ENCODE measurements at places on chromosomes 1 and 21. TPM values are rescaled to one million over a fixed set of nuclear protein-coding genes. Genes with fewer than 3 reads are reported as not detected.
A peak's percentile ranks its signal among the peaks of the same experiment; 100 is the strongest.

DNA sequence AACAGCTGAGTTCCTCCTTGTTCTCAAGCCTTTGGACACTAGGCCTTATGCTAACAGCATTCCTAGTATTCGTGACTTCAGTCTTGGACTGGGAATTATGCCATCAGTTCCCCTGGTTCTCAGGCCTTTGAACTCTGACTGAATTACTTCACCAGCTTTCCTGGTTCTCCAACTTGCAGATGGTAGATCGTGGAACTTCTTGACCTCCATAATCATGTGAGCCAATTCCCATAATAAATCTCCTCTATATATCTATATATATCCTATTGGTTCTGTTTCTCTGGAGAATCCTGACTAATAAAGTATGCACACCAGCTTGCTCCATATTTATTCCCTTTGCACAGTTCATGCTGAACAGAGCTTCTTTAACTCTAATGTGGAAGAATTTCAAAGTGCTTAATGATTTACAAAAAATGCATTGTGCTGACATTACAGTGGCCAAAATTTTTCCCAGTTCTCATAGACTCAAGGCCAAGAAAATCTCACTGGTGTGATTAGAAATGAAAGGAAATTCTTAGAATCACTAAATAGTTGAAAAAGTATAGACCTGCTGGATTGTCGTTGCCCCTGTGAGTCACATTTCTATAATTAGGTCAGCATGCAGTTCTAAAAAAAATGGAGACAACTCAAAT, 462.9 kb upstream of the ADAMTS5 start:
- H3K4me3 ChIP-seq, result peak overlapping the region; percentile 56
- H3K27ac ChIP-seq, result peak overlapping the region; percentile 80
- peaks cover 43% of the 10 kb centered on the region for H3K4me1 ChIP-seq
- DNase-seq, result peak; percentile 61
- peaks cover 6% of the 10 kb centered on the region for H3K36me3 ChIP-seq

DNA sequence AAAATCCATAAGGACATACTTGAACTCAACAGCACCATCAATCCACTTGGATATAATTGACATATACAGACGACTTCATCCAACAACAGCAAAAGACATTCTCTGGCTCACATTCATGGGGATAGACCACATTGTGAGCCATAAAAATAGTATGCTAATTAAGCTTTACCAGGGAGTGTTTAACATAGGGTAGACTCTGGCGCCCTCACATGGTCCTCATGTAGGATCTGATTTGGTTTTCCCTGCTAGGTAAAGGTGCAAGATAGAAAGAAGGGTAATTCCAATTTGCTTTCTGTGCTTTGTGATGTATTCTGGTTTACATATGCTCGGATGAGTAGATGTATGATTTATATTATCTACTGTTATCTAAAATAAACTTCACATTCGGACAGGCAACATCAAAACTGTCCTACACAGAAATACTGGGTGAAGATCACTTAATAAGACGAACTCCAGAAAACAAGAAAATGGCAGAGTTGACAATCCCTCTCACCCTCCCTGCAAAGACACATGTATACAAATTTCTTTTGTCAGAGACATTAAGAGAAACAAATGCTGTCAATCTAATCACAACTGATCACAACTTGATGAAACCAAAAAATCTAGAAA, 27.7 kb downstream of the CR1L start:
- no peak overlapping the region for H3K27ac ChIP-seq
- H3K4me3 ChIP-seq, result no peak overlapping the region
- DNase-seq, result peak; percentile 56
- peaks cover 18% of the 10 kb centered on the region for H3K4me1 ChIP-seq
- H3K27me3 ChIP-seq, result peaks cover 21% of the 10 kb centered on the region

GRCh38 chr1:206464456-206464964, 5.8 kb upstream of the IKBKE start:
- peak; percentile 91 for DNase-seq
- H3K27ac ChIP-seq, result peak overlapping the region; percentile 90
- H3K36me3 ChIP-seq, result peaks cover 13% of the 10 kb centered on the region
- peaks cover 61% of the 10 kb centered on the region for H3K4me1 ChIP-seq

GRCh38 chr1:157575744-157576143, 22.1 kb downstream of the FCRL4 start:
- H3K36me3 ChIP-seq, result no peaks in the 10 kb centered on the region
- H3K4me3 ChIP-seq, result no peak overlapping the region
- H3K27ac ChIP-seq, result no peak overlapping the region

GRCh38 chr1:85311818-85312217, 35.4 kb upstream of the BCL10 start:
- peaks cover 32% of the 10 kb centered on the region for H3K27me3 ChIP-seq
- peaks cover 41% of the 10 kb centered on the region for H3K36me3 ChIP-seq
- DNase-seq, result no peak
- peaks cover 84% of the 10 kb centered on the region for H3K4me1 ChIP-seq
- H3K27ac ChIP-seq, result peak overlapping the region; percentile 73

- H3K4me1 ChIP-seq, result peaks cover 27% of the 10 kb centered on the region
- H3K27ac ChIP-seq, result no peak overlapping the region
- H3K36me3 ChIP-seq, result no peaks in the 10 kb centered on the region
- no peak overlapping the region for H3K4me3 ChIP-seq
- peaks cover 2% of the 10 kb centered on the region for H3K27me3 ChIP-seq
- no peak for DNase-seq
Observed at GRCh38 chr21:35909456-35910223, 150.7 kb downstream of the SETD4 start.

GRCh38 chr1:225824533-225824941, 14.6 kb downstream of the EPHX1 start:
- H3K4me1 ChIP-seq, result no peaks in the 10 kb centered on the region
- H3K27me3 ChIP-seq, result peaks cover 2% of the 10 kb centered on the region
- no peaks in the 10 kb centered on the region for H3K36me3 ChIP-seq

- H3K36me3 ChIP-seq, result peaks cover 27% of the 10 kb centered on the region
- peak overlapping the region; percentile 73 for H3K27ac ChIP-seq
- H3K27me3 ChIP-seq, result peaks cover 9% of the 10 kb centered on the region
- H3K4me3 ChIP-seq, result no peak overlapping the region
Observed at GRCh38 chr1:19000065-19000464, 43.6 kb upstream of the IFFO2 start.

GRCh38 chr1:58886611-58887010, 102.8 kb upstream of the JUN start:
- H3K36me3 ChIP-seq, result peaks cover 7% of the 10 kb centered on the region
- DNase-seq, result no peak
- no peaks in the 10 kb centered on the region for H3K27me3 ChIP-seq
- H3K4me1 ChIP-seq, result peaks cover 61% of the 10 kb centered on the region
- H3K27ac ChIP-seq, result no peak overlapping the region

GRCh38 chr1:19878637-19878985, 3.6 kb upstream of the OTUD3 start:
- H3K27me3 ChIP-seq, result peaks cover 2% of the 10 kb centered on the region
- H3K4me3 ChIP-seq, result no peak overlapping the region
- DNase-seq, result no peak
- peaks cover 31% of the 10 kb centered on the region for H3K4me1 ChIP-seq

- peaks cover 30% of the 10 kb centered on the region for H3K4me1 ChIP-seq
- no peak for DNase-seq
- H3K36me3 ChIP-seq, result no peaks in the 10 kb centered on the region
Observed at GRCh38 chr1:221761354-221762002, 19.6 kb upstream of the DUSP10 start.

GRCh38 chr1:168565825-168566224, 10.6 kb upstream of the XCL1 start:
- no peaks in the 10 kb centered on the region for H3K4me1 ChIP-seq
- no peak overlapping the region for H3K4me3 ChIP-seq
- no peak for DNase-seq
- peaks cover 3% of the 10 kb centered on the region for H3K27me3 ChIP-seq
- no peak overlapping the region for H3K27ac ChIP-seq

DNA sequence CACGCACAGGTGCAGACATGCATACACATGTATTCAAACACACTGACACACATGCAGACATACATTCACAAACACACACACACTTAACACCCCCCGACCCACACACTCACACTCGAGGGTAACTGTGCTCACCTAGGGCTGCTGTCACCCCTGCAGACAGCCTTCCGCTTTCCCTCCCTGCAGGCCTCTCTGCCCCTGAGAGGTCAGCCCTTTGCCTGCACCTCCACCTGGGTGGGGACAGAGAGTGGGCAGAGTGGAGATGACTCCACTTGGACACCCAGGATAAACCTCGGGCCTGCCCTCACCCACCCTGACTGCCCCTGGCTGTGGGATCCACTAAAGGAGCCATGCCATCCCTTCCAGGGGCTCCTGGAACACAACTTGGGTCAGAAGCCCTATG, 264.3 kb downstream of the PTPRU start:
- no peaks in the 10 kb centered on the region for H3K4me1 ChIP-seq
- H3K27ac ChIP-seq, result no peak overlapping the region
- no peak overlapping the region for H3K4me3 ChIP-seq
- no peak for DNase-seq

GRCh38 chr21:37061926-37062592, 10.8 kb downstream of the PIGP start:
- no peak for DNase-seq
- peak overlapping the region; percentile 26 for H3K27ac ChIP-seq
- H3K36me3 ChIP-seq, result peaks cover 14% of the 10 kb centered on the region
- H3K4me1 ChIP-seq, result peaks cover 38% of the 10 kb centered on the region

- no peaks in the 10 kb centered on the region for H3K36me3 ChIP-seq
- no peak for DNase-seq
- H3K4me1 ChIP-seq, result no peaks in the 10 kb centered on the region
- no peak overlapping the region for H3K27ac ChIP-seq
- no peak overlapping the region for H3K4me3 ChIP-seq
Observed at GRCh38 chr1:59985911-59986515, 59.4 kb upstream of the CYP2J2 start.

GRCh38 chr1:53086491-53087070, 24.6 kb downstream of the PODN start:
- H3K4me1 ChIP-seq, result peaks cover 23% of the 10 kb centered on the region
- H3K27ac ChIP-seq, result no peak overlapping the region
- peaks cover 7% of the 10 kb centered on the region for H3K27me3 ChIP-seq
- DNase-seq, result no peak
- H3K36me3 ChIP-seq, result no peaks in the 10 kb centered on the region
- H3K4me3 ChIP-seq, result no peak overlapping the region

DNA sequence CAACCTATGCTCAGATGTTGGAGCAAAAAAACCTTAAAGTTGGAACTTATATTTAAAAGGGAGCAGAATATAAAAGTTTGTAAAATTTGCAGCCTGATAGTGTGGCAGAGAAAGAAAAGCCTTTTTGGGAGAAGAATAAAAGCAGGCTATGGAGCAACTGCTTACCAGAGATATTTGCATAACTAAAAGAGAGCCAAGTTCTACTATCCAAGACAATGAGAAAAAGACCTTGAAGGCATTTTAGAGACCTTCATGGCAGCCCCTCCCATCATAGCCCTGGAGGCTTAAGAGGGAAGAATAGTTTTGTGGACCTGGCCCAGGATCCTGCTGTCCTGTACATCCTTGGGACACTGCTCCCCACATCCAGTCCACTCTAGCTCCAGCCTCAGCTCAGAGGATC, 312.5 kb upstream of the ZRANB2 start:
- no peak for DNase-seq
- H3K4me3 ChIP-seq, result no peak overlapping the region
- no peaks in the 10 kb centered on the region for H3K27me3 ChIP-seq
- no peaks in the 10 kb centered on the region for H3K4me1 ChIP-seq

DNA sequence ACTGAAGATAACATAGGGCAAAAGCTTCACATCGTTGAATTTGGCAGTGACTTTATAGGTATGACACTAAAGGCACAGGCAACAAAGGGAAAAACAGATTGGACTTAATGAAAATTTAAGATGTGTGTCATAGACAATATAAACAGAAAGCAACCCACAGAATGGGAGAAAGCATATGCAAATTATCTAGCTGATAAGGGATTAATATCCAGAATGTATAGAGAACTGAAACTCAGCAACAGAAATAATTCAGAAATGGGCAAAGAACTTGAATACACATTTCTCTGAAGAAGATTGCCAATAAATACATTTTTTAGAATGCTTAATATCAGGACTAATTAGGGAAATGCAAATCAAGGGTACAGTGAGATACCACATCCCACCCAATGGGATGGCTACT, 55.2 kb upstream of the ANGPTL1 start:
- DNase-seq, result no peak
- no peaks in the 10 kb centered on the region for H3K4me1 ChIP-seq
- H3K27ac ChIP-seq, result no peak overlapping the region
- no peaks in the 10 kb centered on the region for H3K27me3 ChIP-seq

- H3K4me3 ChIP-seq, result no peak overlapping the region
- H3K27me3 ChIP-seq, result peaks cover 12% of the 10 kb centered on the region
- no peaks in the 10 kb centered on the region for H3K36me3 ChIP-seq
- no peak overlapping the region for H3K27ac ChIP-seq
- H3K4me1 ChIP-seq, result peaks cover 33% of the 10 kb centered on the region
Observed at GRCh38 chr1:225451340-225451739, 23.5 kb upstream of the LBR start.

- H3K27me3 ChIP-seq, result no peaks in the 10 kb centered on the region
- H3K36me3 ChIP-seq, result peaks cover 60% of the 10 kb centered on the region
- no peak for DNase-seq
- no peak overlapping the region for H3K27ac ChIP-seq
Observed at GRCh38 chr1:246742396-246742795, 18.2 kb downstream of the SCCPDH start.

DNA sequence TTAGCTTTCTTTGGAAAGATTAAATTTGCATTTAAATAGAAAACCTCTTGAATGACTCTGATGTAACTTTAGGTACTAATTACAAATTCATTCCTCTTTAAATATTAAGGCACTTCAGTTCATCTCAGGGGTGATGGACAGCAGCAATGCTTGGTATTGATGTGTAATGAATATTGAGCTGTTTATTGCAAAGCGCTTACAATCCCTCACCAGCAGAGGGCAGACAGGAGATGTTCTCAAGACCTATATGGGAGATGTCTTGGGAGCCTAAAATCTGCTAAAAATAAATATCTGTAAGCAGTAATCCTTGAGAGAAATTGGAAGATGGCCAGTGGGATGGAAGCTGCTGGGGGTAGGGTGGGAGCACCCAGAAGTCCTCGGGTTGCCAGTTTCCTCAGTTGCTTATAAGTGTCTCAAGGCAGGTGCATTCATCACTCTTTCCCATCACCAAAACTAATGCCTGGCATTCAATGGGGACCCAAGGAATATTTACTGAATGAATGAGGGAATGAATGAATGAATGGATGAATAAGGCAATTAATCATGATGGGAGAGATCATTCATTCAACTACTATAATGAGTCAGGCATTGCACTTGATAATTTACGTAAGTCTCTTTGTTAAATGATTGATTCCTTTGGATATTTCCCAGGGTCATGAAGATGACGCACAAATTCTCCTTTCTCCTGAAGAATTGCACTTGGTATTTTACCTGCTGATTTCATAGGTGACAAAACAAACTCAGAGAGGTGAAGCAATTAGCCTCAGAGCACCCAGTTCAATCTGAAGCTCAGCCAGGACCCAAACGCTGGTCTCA, 2.3 kb downstream of the KLHDC8A start:
- peaks cover 9% of the 10 kb centered on the region for H3K4me1 ChIP-seq
- H3K27ac ChIP-seq, result no peak overlapping the region
- peak; percentile 60 for DNase-seq
- no peaks in the 10 kb centered on the region for H3K36me3 ChIP-seq
- peaks cover 34% of the 10 kb centered on the region for H3K27me3 ChIP-seq

The VSIG8 gene
- total RNA-seq, result not detected

The CTXND2 gene
- not detected for total RNA-seq

The NUCKS1 gene
- 209 TPM for total RNA-seq

The PALMD gene
- not detected for total RNA-seq

The ANKRD35 gene
- total RNA-seq, result 1.8 TPM

The TRPM2 gene
- not detected for total RNA-seq

The AMY2A gene
- total RNA-seq, result not detected

The CCDC185 gene
- total RNA-seq, result not detected
